ENCODE measurements at places on chromosomes 12 and 14.

DNA sequence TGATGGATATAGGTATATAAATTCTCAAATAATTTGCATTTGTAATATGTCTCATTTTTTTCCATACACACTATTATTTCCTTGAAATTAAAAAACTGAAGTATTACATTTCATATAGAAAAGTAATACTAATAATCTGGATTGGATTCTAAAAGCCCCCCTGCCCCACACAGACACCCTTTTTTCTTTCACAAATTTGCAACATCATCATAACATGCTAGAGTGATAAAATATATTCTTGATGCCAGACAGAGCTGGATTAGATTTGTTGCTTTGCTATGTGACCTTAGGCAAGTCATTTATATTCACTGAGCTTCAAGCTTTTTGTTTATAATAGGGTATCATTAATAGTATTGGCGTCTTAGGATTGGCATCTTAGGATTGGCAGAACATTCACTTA lies 6.7 kb upstream of the PKP2 start:
- no peak for DNase-seq

- DNase-seq = no peak
Observed at GRCh38 chr12:58420503-58420902, 479.1 kb downstream of the ATP23 start.

GRCh38 chr12:76276499-76277151 lies 71.6 kb downstream of the BBS10 start:
- DNase-seq = no peak

- peak; percentile 67 for DNase-seq
Observed at GRCh38 chr12:49043856-49044258, 16.7 kb downstream of the KMT2D start.
